ENCODE measurements at places on chromosomes 11 and 22.
A peak's percentile ranks its signal among the peaks of the same experiment; 100 is the strongest.

GRCh38 chr22:38830026-38830844, 13.6 kb downstream of the NPTXR start:
- no peak for DNase-seq

GRCh38 chr11:30585892-30586250, 282 bp downstream of the MPPED2 start:
- peak; percentile 13 for DNase-seq

DNA sequence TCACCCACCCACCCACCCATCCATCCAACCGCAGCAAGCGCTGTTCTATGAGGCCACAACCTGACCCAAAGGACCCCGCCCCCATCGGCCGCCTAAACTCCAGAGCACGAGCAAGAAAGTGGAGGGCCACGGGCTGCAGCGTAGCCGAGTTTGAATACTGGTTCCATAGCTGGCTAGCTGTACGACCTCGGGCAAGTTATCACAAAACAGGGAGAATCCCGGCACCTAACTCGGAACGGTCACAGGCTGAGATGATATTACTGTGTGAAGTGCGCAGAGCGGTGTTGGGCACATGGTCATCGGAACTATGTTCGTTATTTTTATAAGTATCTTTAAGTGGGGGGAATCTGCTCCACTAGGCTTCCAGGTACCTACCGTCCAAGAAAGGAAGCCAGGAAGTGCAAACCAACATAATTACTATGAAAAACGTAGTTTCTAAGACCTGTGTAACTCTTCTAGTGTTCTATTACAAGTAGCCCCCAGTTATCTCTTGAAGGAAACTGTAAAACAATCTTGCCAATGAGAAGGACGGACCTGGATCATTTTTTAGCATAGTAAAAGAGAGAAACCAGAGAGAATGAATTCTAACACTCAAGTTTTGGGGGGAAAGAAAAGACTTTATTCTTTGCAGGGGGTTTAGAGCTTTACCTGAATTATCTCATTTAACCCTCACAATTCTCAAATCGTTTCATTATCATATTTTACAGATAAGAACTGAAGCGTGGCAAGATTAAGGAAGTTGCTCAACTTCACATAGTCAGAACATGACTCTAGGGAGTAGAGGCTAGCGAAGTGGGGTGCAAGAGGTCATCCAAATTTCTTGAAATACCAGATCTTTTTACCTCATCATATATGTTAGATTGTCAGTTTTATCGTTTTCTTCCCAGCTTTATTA, 663 bp upstream of the BUD13 start:
- DNase-seq: no peak

DNA sequence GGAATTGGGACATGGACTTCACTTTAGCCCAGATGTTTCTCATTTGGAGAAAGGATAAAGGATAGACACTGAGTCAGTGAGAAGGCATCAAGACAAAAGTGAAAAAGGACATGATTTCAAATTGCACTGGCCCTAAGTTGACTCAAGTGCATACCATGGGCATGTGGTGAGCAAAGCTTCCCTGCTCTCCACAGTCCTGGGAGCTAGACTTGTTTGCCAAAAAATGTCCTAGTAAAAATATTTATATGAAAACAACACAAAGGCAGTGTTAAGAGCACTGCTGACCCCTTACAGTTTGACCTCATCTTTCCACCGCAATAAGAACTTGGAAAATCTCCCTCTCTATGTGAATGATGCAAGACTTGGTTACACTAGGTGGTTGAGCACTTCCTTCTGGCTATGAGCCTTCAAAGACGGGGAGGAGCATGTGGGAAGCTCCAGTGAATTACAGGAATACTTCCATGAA, 46.5 kb upstream of the FIBIN start:
- DNase-seq: peak; percentile 55

DNA sequence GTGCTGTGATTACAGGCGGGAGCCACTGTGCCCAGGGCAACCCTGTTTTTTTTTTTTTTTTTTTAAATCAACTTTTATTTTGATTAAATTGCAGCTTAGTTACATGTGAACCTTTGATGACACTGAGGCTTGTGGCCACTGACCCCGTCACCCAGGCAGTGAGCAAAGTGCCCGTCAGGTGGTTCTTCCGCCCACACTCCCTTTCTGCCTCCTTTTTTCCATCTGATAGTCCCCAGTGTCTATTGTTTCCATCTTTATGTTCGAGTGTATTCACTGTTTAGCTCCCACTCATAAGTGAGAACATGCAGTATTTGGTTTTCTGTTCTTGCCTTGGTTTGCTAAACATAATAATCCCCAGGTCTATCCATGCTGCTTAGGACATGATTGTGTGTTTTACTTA, 110.9 kb upstream of the GRK3 start:
- no peak for DNase-seq

DNA sequence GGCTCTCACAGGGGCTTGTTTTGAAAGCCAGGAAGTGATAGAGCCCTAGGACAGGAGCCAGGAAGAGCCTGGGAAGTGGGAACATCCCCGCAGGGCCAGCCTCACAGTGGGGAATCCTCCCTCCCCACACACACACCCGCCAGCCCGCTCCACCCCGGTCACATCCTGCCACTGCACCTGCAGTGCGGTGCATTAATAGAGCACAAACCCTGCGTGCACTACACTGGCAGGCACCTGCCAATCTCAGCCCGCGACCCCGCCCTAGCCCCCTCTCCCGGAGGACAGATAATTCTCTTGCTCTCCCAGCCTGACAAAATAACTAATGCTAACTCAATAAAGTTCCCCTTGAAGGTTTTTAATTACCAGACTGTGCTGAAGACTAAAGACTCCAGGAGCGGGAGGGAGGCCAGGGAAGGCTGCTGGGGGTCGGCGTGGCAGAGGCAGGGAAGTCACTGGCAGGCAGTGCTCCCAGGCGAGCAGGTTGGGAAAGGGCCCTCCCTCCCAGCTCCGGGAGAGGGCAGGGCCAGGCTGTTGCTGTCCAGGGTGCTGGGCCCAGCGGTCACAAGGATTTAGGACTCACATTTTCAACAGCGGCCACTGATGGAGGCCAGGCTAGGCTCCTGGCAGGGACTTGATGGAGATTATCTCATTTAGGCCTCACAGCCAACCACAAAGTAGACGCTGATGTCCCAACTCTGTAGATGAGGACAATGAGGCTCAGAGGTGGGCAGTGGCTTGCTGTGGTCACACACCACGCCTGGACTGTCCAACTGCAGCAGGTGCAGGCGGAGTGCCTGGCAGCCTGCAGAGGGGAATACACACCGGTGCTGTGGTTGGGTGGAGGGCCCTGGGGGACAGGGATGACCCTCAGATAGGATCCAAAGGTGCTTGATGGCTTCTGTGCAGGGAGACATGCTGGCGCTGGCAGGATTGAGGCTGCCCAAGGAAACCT, 23.9 kb upstream of the TCF20 start:
- peak; percentile 58 for DNase-seq

- DNase-seq: no peak
Measured at GRCh38 chr11:112410325-112410724, 149.7 kb upstream of the PLET1 start.

DNA sequence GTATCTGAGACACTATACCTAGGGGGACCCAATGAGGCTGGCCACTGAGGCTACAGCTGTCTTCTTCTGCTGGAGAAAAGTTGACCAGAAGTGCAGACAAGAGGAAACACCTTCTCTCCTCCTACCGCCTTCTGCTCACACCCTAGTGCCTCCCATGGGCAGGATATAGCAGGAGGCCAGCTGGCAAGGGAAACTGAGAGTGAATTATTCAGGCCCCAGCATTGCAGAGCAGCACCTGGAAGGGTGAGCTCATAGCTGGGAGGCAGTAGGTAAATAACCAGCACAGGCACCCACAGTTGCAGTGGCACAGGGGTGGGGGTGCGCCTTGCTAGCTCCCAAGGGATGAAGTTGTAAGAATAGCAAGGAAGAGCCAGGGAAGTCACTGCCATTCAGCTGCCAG, 267.4 kb upstream of the NCAM1 start:
- no peak for DNase-seq

GRCh38 chr11:34719303-34719848, 98.5 kb downstream of the EHF start:
- DNase-seq: no peak

DNA sequence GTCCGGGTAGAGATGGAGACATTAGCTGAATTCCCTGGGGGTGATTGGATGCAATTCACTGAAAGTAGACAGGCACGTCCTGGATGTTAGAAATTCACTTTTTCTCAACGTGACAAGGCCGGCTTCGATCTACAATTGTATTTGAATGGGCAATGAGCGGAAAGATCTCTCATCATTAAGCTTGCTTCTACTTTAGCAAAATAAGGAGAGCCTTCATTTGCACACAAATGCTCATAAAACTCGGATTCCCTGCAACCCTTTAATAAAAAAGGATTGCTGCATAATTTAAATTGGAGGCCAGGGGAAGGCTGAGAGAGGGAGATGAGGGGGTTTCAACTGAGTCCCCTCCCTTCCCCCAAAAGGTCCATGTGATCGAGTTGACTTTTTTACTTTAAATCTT, 10.6 kb upstream of the PAX6 start:
- DNase-seq: no peak

- no peak for DNase-seq
Measured at GRCh38 chr11:63783925-63784592, 15.5 kb upstream of the ZFTA start.

- no peak for DNase-seq
Measured at GRCh38 chr22:37999640-38000272, 15.4 kb upstream of the SOX10 start.

DNA sequence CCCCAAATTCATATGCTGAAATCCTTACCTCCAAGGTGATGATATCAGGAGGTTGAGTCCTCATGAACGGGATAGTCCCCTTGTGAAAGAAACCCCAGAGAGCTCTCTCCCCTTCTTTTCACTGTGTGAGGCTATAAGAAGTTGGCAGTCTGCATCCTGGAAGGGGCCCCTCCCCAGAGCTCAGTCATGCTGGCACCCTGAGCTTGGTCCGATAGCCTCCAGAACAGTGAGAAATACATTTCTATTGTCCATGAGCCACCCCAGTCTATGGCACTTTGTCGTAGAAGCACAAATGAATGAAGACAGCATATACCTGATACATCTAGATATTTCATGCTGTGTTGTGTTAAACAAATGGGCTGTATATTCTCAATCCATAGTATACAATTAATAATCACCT, 81.1 kb upstream of the CRTAM start:
- DNase-seq: no peak

DNA sequence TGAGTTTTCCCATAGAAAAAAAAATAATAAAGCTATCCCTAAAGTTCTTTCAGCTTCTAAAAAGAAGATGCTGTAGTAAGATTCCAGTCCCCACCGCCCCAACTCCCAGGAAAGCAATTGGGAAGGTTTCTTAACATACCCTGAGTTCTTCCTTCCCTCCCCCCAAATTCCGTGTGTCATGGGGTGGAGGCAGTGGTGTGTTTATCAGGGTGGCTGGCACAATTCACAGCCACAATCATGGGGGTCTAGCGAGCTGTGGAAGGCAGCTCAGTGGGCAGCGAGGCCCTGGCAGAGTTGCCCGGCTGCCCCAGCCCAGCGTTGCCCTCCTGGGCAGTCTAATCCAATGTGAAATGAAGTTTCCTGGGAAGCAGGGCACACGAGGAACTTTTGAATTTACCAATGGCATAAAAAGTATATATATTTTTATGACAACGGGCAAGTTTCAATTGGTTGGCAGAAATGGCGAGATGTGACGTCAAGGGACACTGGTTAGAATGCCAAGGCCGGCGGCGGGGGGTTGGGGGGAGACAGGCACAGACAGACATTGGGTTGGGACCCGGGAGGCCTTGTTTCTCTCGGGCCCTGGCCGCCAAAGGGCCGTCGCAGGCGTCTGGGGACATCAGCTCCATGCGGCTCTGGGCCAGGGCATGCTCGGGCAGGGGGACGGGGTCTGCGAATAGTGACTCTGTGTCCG, 80.7 kb upstream of the PPARA start:
- no peak for DNase-seq

GRCh38 chr11:108938604-108939003, 273.7 kb downstream of the DDX10 start:
- DNase-seq: no peak

DNA sequence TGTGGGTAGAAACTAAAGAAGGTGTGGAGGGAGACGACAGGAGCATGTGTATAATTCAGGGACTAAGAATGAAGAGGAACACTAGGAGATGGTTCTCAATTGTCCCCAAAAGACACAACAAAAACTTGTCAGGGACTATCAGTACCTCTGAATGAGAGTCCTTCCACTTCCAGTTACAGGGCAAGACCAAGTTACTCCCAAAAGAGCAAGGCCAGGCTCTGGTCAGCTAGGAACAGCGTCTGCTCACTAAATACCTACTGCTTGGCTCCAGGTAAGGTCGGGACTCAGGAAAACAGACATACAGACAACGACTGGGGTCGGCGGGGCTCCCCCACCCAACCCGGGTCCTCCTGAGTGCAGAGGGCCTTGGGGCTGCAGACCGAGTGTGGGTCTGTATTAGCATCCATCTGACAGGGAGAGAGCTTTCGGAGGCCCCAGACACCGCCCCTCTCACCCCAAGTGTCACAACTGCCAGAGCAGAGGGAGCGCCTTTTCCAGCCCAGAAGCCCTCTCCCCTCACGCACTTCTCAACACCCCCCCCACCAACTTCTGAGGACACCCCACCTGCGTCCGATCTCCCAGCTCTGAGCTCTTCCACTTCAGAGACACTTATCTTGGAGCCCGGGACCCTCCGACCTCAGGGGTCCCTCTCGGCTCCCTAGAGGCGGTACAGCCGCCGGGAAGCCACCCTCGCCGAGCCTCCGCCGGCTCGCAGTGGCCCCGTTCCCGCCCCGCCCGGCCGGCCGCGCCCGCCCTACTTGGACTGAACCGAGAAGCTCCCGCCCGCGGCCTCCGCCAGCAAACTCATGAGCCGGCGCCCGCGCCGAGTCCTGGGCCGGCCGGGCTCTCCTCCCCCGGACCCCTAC, 522 bp downstream of the RHOG start:
- DNase-seq: no peak

Measured in ovary (tissue), 10 donors.